ENCODE measurements at places on chromosomes 6 and 20. TPM values are rescaled to one million over a fixed set of nuclear protein-coding genes. Genes with fewer than 3 reads are reported as not detected.

Gene FOXA2
- polyA plus RNA-seq: 0.16 TPM

Gene WFDC12
- not detected for polyA plus RNA-seq

Gene TULP1
- polyA plus RNA-seq: 2.9 TPM

Gene RGS17
- polyA plus RNA-seq: 2.9 TPM

Gene C20orf204
- polyA plus RNA-seq: 0.62 TPM

Gene MEP1A
- polyA plus RNA-seq: 0.03 TPM

Gene GJE1
- polyA plus RNA-seq: not detected

Gene SGK2
- 35.2 TPM for polyA plus RNA-seq

Gene SPDEF
- polyA plus RNA-seq: 0.14 TPM

Gene NEU1
- 91.2 TPM for polyA plus RNA-seq

Gene ASIP
- 0.74 TPM for polyA plus RNA-seq

Gene CDKAL1
- 20.2 TPM for polyA plus RNA-seq
